GM23248 (cell line): ENCODE measurements at places on chromosomes 12 and 14. TPM values are rescaled to one million over a fixed set of nuclear protein-coding genes. Genes with fewer than 3 reads are reported as not detected.

GRCh38 chr12:132127041-132127440, 17.1 kb downstream of the DDX51 start:
- no peak for DNase-seq

GRCh38 chr12:6069437-6070093, 54.9 kb downstream of the VWF start:
- peak; percentile 96 for DNase-seq

- peak; percentile 39 for DNase-seq
These were observed 116.6 kb downstream of the CALM1 start for GRCh38 chr14:90513161-90514014.

DNA sequence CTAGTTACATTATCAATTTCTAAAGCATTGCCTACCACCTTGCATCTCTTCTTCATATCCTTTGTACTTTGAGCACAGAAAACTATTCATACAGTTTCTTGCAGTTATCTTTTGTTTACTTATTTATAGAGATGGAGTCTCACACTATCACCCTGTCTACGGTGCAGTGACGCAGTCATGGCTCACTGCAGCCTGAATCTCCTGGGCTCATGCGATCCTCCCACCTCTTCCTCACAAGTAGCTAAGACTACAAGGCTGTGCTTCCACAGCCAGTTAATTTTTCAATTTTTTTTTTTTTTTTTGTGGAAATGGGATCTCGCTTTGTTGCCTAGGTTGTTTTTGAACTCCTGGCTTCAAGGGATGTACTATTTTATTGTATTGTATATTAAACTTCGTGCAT, 158.0 kb downstream of the TTC6 start:
- DNase-seq: no peak

GRCh38 chr14:58238252-58239243, 6.1 kb upstream of the PSMA3 start:
- peak; percentile 34 for DNase-seq

DNA sequence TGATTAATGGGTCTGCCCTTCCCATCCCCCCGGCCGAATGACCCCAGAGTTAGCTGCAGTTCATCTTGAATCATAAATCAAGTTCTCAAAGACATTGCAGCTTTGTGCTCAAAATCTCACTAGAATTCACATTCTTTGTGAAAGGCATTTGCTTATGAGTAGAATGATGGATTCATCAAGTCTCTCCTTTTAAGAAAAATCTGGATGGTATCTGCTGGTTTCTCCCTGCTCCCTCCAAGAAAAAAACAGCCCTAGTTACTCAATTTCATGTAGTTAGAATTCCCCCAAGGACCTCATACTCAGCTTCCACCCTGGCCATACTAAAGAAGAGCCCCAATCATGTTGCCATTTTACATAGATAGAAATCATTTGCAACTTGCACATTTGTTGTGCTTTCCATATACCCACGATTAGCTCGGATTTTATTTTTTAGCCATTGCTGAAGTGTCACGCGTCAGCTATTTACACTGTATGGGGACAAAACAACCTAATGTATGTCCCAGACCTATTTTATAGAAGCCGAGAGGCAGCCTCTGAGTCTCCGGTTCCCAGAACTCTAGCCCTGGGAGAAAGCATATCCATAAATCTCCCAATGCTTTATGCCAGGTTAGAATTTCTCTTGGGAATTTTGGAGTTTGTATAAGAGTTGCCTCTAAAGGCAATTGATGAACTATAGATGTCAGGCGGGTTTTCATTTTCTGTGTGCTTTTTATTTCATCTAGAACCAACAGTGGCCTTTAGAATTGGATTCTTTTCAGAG, 299.5 kb downstream of the ZFP36L1 start:
- DNase-seq: no peak

DNA sequence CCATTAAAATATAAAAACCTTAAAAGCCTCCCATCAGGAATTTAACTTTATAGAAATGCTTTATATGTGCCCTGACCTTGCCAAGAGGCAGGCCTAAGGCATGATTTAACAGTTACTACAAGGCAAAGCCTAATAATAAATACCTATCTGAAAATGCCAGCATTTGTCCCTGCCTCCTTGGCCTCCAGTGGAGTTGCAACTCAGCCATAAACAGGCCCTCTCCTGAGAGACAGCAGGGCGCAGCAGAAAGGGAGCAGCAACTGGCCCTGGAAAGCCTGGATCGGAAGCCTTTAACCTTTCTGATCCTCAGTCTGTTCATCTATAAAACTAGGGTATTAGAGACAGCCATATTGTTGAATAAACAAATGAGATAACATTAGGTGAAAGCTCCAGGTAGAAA, 324.4 kb downstream of the PAWR start:
- DNase-seq: no peak

- peak; percentile 84 for DNase-seq
These were observed 36.9 kb downstream of the ITPK1 start for GRCh38 chr14:93078870-93079269.

GRCh38 chr14:74190927-74191575, 48.2 kb upstream of the VSX2 start:
- DNase-seq: no peak

DNA sequence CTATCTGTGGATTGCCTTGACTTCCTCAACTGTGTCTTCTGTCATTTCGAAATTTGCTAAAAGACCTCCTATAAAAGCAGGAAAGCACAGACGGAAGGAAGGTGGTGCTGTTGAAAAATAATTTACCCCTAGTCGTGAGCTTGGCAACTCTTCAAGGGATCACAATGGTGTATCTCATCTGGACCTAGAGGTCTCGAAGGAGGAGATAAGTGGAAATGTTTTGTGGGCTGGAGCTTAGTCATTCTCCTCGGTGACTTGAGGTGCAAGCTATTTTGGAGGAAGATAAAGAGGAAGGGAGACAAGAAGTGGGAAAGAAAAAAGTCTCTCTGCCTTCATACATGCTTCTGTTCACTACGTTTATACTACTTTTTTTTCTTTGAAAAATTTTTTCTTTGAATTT, 89.9 kb downstream of the FLRT2 start:
- no peak for DNase-seq

GRCh38 chr12:57358646-57359045, 72.2 kb downstream of the R3HDM2 start:
- no peak for DNase-seq

The SLC39A5 gene
- total RNA-seq: not detected in 2 replicates

The CDKN3 gene
- total RNA-seq: 20.1 and 44.5 TPM in 2 replicates

The MAGOHB gene
- total RNA-seq: 16.6 and 27.8 TPM in 2 replicates

The GCH1 gene
- total RNA-seq: 3.9 and 7.3 TPM in 2 replicates

The FCF1 gene
- total RNA-seq: 28.7 and 39.2 TPM in 2 replicates

The RNFT2 gene
- total RNA-seq: 0.43 TPM in 1 of 2 replicates, not detected in the other
